ENCODE measurements at places on chromosomes 16 and 17.

GRCh38 chr16:27347930-27348685 is 34.3 kb downstream of the IL4R start:
- H3K4me1 ChIP-seq: peaks cover 30% of the 10 kb centered on the region
- no peak overlapping the region for H3K4me3 ChIP-seq
- H3K27me3 ChIP-seq: no peaks in the 10 kb centered on the region
- H3K36me3 ChIP-seq: peaks cover 93% of the 10 kb centered on the region

DNA sequence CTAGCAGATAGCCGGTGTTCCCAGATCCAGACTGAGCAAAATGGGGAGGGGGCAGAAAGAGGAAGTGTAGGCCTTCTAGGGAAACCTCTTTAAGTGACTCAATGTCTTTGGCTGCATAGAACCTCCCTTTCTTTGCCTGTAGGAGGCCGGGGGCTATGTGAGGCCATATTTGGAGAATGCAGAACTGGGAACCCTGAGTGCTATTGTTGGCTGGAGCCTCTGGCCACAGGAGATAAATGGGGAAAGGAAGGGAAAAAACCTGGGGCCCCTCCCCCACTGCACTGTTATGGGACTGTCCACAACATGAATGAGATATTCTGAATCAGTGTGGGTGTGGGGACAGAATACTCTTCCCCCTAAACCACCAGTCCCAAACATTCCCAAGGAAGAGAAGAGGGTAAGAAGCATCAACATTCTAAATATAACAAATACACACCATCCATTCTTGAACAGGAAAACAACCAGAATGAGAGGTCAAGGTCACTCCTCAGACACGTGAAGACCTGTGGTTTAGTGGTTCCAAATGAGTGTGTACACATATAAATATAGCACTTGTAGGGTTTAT is 2.4 kb downstream of the VPS25 start:
- peaks cover 39% of the 10 kb centered on the region for H3K4me1 ChIP-seq
- H3K36me3 ChIP-seq: peaks cover 43% of the 10 kb centered on the region
- no peak overlapping the region for H3K4me3 ChIP-seq

DNA sequence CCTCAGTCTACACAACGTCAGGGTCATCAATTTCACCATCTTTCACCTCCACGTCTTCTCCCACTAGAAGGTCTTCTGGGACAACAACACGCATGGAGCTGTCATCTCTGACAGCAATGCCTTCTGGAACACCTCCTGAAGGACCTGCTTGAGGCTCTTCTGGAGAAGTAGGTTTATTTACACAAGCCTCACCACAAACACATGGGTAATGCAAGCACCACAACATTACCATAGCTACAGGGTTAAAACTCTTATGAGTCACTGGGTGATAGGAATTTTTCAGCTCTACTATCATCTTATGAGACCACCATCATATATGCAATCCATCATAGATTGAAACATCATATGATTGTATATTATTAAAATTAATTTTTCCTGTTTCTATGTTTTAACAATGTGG is 215.4 kb downstream of the CHD9NB start:
- no peak overlapping the region for H3K4me3 ChIP-seq
- no peaks in the 10 kb centered on the region for H3K27me3 ChIP-seq
- no peak overlapping the region for H3K27ac ChIP-seq
- H3K4me1 ChIP-seq: no peaks in the 10 kb centered on the region
- H3K36me3 ChIP-seq: no peaks in the 10 kb centered on the region
- no peak for DNase-seq

DNA sequence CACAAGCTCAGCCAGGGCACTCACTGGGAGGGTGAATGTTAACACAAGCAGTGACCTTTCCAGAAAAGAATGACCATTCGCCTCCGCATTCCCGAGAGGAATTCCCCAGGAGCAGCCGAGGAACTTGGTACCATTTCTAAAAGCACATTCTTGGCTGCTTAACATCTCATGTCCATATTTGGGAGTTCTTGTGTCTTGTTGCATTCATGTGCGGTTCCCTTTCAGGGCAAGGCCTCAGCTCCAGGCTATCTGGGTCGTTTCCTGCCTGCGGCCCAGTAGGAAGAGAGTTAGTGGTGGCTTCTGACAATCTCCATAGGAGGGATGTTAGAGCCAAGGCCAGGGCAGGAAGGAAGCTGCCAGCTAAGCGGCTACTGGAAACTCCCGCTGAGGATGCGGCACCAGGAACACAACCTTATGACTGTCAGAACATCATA is 27.8 kb upstream of the MEAK7 start:
- peaks cover 16% of the 10 kb centered on the region for H3K27me3 ChIP-seq
- no peak overlapping the region for H3K4me3 ChIP-seq
- H3K4me1 ChIP-seq: peaks cover 17% of the 10 kb centered on the region
- H3K36me3 ChIP-seq: peaks cover 11% of the 10 kb centered on the region

GRCh38 chr17:44439168-44439567 is 49.7 kb upstream of the ITGA2B start:
- no peak for DNase-seq
- no peaks in the 10 kb centered on the region for H3K27me3 ChIP-seq
- H3K4me1 ChIP-seq: peaks cover 15% of the 10 kb centered on the region
- H3K36me3 ChIP-seq: peaks cover 11% of the 10 kb centered on the region
- no peak overlapping the region for H3K4me3 ChIP-seq
- H3K27ac ChIP-seq: no peak overlapping the region

- no peak for DNase-seq
- no peaks in the 10 kb centered on the region for H3K27me3 ChIP-seq
- H3K27ac ChIP-seq: peak overlapping the region; percentile 59
These were observed 6.7 kb downstream of the NUPR1 start for GRCh38 chr16:28531777-28532744.

DNA sequence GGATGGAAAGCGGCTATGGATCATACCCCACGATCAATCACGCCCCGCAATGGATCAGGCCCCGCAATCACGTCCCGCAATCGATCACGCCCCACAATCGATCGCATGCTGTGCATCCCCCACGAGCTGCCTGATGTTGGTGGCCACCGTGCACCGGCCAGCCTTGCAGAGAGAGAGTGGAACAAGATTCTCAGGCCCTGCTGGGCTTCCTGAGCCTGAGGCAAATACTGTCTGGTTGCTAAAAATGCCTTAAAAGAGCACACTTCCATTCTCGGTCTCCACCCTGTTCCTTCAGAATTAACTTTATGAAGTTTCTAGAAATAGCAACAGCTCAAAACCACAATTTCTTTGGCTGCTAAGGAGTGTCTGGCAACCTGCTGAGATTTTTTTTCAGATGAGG is 81.5 kb downstream of the VPS53 start:
- H3K4me3 ChIP-seq: no peak overlapping the region
- peaks cover 7% of the 10 kb centered on the region for H3K4me1 ChIP-seq
- no peak overlapping the region for H3K27ac ChIP-seq
- H3K36me3 ChIP-seq: peaks cover 9% of the 10 kb centered on the region
- DNase-seq: no peak

DNA sequence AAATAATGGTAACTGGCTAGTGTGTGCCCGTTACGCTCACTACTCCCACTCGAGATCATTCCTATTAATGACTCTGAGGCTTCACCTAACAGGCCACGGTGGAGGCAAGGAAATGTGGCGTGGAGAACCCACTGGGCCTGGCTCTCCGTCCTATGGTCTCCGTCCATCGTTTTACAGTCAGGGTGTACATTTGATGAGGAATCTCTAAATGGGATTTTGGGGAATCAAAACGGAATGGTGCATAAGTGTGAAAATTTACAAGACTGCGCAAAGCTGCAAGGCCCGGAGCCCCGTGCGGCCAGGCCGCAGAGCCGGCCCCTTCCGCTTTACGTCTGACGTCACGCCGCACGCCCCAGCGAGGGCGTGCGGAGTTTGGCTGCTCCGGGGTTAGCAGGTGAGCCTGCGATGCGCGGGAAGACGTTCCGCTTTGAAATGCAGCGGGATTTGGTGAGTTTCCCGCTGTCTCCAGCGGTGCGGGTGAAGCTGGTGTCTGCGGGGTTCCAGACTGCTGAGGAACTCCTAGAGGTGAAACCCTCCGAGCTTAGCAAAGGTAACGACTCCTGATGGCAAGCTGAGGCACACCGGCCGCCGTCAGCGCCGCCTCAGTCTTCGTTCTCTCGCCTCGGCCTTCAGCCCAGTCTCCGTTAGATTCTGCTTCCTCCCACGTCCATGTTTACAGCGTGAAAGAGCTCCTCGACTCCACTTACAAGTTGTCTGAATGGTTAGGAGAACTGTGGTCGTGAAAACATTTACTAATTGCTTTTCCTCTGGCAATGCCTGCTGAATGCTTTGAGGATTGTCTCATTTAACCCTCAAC is at the start of gene RAD51C:
Gene RAD51C (plus strand): TSS at position 364 of the 817 bp plus-strand sequence. CDS start 42 bp downstream, at position 406.
- peak; percentile 93 for DNase-seq
- peak within 1 kb of the TSS; percentile 95 for H3K27ac ChIP-seq
- peaks cover 40% of the 10 kb centered on the region for H3K4me1 ChIP-seq
- H3K4me3 ChIP-seq: peak within 1 kb of the TSS; percentile 92
- peaks cover 27% of the 10 kb centered on the region for H3K36me3 ChIP-seq
- no peaks in the 10 kb centered on the region for H3K27me3 ChIP-seq
